ENCODE measurements at places on chromosomes 11 and 22. TPM values are rescaled to one million over a fixed set of nuclear protein-coding genes. Genes with fewer than 3 reads are reported as not detected.
A peak's percentile ranks its signal among the peaks of the same experiment; 100 is the strongest.

- no peak for DNase-seq
These were observed 12.4 kb downstream of the OR51B6 start for GRCh38 chr11:5363679-5364078.

MMP13 gene
- total RNA-seq: not detected

DNA sequence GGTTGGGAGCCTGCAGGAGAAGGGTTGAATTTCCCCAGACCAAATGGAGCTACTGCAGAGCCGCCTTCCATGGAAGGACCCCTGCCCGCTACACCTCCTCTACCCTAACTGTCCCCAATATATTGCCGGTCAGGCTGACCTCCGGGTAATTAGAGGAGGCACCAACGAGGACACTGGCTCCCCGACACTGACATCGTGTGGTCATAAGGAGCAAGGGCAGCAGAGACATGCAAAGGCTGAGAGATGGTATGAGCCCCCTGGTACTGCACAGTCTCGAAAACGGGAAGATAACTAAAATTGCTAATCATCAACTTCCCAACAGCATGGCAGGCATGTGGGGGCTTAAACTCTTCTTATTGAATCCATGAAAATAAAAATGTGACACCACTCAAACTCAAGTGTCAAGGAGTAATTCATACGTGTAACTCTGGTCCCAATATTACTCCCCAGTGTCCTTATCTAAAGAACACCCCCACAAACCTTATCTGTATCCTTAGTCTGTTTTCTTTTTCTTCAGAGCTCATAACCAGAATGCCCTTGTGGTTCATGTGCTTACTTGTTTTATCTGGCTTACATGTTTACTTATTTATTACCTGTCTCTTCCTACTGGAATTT lies 4.4 kb downstream of the CAVIN3 start:
- peak; percentile 2 for DNase-seq

PRCP gene
- 13.7 TPM for total RNA-seq

SCGB1A1 gene
- total RNA-seq: not detected

DNA sequence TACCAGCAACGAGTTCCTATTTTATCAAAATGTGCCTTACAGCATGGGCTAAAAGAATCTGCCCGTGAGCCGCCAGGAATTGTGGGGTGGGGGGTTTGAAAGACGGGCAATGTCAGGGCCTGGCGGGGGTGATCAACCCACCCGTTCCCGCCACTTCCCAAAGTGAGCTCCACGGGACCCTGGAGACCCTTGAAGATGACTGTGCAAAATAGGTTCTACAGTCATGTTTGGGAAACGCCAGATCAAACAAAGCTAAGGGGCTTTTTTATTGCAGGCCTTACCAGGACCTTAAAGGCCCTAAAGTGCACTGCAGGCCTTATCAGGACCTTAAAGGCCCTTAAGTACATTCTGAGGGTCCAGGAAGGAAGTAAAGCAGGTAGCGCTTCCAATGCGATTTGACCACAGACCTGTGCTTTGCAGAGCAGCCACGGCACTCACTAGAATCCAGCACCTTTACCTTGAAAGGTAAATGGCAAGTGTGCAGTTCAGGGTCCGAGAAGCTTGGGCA lies 404.1 kb downstream of the SHANK2 start:
- DNase-seq: no peak

DNA sequence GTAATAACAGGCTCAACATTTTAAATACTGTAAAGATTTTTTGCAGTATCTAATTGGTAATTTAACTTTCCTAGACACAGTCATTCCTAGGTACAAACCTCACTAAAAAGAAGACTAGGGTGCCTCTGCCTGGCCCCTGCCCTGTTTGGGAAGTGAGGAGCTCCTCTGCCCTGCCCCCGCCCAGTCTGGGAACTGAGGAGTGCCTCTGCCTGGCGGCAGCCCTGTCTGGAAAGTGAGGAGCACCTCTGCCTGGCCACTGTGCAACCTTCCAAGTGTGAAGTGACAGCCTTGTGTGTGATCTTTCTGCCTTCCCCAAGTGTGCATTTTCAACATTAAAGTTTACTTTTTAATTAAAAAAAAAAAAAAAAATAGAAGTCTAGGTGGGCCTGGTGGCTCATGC lies 4.2 kb downstream of the CHORDC1 start:
- no peak for DNase-seq

SYT7 gene
- total RNA-seq: not detected

GRCh38 chr22:31917227-31917921 lies 27.0 kb upstream of the YWHAH start:
- no peak for DNase-seq

RFPL3 gene
- not detected for total RNA-seq

LRRC32 gene
- 2.4 TPM for total RNA-seq

DNA sequence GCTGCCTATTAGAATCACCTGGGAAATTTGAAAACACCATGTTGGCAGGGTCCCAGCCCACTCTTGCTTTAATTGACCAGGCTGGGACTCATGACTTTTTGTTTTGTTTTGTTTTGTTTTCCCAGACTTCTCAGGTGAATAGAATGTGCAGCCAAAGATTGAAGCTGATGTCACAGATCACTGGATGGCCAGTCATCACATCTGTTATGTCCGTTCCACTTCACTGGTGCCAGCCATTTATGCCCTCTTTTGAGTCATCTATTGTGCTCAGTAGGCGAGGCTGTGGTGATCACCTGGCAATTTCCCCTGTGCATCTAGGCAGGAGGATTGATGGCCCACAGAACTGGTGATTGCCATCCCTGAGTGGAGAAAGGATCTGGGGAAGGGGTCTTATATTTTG lies 297.3 kb downstream of the INSC start:
- DNase-seq: no peak

- no peak for DNase-seq
These were observed 61.4 kb upstream of the FADD start for GRCh38 chr11:70141486-70142220.

- DNase-seq: no peak
These were observed 1.1 kb upstream of the FXYD2 start for GRCh38 chr11:117825538-117826189.

DNA sequence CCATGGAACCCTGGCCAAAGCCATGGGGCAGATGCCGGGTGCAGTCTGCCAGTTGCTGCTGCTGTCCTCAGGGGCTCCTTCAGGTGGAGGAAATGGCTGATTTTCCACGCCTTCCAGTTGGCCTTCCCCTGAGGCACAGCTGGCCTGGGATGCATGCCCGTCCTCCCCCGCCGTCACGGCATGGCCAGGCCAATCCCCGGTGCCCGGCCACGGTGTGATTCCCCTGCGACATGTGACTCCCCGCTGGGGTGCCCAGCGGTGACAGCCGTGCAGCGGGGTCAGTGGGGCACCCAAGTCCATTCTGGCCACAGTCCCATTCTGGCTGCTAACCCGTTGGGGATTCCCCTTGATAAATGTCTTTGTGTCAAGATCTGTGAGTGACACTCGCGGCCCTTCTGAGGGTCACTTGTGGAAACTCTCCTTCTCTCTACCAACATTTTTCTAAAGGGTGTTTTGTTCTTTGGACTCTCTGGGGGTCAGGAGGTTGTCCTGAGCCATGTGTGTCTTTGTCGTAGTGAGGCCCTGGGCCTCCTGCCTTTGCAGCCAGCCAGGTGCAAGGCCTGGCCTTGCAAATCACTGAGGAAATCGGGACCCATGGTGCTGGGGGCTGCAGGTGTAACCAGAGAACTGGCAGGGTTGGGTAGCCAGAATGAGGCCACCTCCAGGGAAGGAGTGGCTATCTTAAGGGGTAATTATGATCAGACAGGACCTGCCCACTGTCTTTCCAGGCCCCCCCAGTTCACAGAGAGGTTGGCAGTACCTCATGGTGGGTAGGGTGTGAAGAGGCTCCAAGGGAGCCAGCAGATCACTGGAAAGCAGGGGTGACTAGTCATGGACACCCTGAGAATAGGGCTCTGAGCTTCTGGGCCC lies 37.1 kb downstream of the KCNQ1OT1 start:
- DNase-seq: no peak

A4GALT gene
- total RNA-seq: not detected

MEI1 gene
- total RNA-seq: 81.0 TPM

ANKK1 gene
- total RNA-seq: 1.2 TPM

DNA sequence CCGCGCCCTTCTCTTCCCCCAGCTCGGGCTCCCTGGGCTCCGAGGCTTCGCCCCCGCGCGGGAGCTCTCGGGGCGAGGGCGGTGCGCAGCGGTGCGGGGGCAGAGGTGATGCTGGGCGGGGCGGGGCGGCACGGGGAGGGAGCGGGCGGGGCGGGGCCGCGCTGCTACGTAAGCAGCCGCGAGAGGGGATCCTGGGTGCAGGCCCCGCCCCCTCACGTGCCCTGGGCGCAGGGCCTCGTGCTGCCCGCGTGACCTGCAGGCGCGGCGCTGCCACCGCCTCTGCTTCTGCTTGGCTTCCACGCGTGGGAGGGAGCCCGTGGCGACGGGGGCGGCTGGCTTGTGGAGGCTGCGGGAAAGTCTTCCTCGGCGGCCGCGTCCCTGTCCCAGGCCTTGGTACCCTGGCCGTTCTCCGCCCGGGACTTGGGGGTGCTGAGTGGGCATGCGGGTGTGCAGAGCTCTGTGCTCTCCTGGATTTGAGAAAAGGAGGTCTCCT lies 132.6 kb upstream of the HSD17B12 start:
- no peak for DNase-seq

- no peak for DNase-seq
These were observed 29.2 kb upstream of the DAGLA start for GRCh38 chr11:61650781-61651571.

GRCh38 chr11:59403546-59403945 lies 22.7 kb downstream of the OR5A2 start:
- DNase-seq: no peak

- no peak for DNase-seq
These were observed 207.0 kb downstream of the TBC1D22A start for GRCh38 chr22:46969491-46969890.

DNA sequence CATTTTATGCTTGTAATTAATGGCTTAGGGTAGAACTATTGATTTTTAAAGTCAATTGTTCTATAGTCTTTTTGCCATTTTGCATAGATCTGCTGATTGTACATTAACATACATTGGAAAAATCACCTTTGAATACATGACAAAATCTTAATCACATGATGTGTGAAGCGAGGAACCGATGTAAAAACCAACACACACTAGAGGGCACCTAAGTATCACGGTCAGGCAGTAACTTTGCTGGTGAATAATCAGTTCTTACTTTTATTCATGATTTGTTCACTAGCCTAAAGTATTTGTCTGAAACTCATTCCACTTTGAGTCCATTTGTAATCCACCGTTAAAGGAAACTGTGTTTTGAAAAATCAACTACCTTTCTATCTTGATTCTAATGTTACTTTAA lies 28.2 kb downstream of the JHY start:
- no peak for DNase-seq

KCNJ5 gene
- 0.05 TPM for total RNA-seq

DNA sequence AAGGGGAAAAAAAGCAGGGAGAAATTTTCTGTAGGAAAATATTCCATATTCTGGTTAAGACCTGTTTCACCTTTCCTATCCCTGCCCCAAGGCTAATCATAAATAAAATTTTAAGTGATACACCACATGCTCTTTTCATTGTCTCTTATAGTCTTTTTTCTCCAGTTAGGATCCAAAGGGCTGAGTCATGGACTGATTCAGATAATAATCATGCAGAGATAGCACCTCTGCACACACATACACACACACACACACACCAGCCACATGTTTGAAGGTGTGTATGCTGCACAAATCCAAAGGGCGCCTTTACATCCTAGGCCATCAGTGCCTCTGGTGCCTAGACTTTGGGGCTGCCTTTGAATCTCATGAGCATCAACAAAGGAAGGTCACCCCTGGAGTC lies 35.5 kb upstream of the CWF19L2 start:
- DNase-seq: no peak

DNA sequence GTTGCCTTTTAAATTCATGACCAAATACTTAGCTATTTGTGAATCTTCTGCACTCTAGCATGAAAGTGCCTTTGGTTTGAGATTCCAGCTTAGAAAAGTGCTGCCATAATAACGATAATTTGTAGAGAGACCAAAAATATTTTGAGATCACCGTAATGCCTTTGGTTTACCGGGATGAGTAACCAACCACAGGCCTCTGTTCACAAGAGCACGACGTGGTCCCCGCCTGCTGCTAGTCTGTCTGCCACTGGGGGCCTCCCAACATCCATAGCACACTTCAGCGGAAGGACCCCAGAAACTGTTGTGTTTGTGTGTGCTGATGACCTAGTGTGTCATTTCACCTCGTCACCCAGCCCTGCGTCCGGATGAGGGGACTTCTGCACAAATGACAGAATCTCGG lies 67.0 kb upstream of the RASSF10 start:
- DNase-seq: no peak

CCDC15 gene
- 1.1 TPM for total RNA-seq

DNA sequence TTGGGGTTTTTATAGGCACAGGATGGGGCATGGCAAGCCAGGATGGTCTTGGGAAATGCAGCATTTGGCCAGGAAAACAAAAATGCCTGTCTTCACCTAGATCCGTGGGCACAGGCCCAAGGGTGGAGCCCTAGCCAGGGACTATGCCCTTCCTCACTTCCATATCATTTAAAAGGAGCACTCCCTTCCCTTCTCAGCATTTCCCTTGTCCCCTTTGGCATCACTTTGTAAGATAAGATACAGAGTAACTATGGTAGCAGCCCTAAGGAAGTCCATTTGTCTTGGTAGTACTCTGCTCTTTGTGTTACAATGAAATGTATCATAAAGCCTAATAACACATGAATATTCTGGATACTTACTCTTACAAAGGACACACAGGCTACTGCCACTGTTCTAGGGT lies 1092.6 kb upstream of the TENM4 start:
- no peak for DNase-seq

DNA sequence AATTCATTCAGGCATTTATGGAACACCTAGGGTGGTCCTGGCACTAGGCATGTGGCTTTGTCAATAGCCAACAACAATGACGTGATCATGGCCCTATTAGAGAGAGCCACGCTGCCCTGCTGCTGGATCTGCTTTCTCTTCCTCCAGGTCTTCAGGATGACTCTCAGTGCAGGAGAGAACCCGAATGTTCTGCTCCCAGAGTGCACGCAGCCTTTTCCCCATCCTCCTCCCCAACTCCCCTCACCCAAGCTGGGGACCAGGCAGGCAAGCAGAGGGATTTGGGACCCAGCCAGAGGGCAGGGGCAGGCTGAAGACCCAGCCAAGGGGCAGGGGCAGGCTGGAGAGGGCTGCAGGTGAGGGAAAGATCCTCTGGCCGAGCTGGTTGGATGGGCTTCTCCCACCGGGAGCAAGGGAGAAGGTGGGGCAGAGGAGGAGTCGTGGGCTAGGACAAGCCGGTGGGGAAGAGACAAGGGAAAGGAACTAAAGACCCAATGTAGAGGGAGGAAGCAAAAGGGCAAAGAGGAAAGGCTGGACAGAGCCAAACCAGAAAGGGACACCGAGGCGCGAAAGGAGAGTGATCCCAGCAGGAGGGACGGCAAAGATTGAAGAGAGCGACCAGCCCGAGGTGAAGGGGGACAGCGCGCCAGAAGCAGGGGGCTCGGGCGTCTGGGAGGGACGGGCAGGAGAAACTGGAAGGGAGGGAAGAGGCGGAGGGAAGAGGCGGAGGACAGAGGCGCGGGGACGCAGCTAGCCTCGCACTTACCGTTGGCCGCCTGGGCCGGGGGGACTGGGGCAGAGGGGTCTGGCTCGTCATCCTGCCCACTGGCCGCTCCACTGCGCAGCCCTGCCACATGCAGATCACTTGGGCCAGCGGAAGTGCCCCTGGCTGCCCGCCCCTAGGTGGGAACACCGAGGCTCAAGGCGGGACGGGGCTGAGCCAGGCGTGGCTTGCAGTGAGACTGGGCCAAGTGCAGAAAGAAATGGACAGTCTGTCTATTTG lies at the start of gene KCTD14:
KCTD14 (minus strand) TSS at position 880 of the 1,000 bp plus-strand sequence; CDS start at position 853, 27 bp downstream.
- no peak for DNase-seq

CREB3L1 gene
- not detected for total RNA-seq

GRCh38 chr22:37647928-37648327 lies 8.5 kb downstream of the SH3BP1 start:
- DNase-seq: no peak
